Activated CD8-positive, alpha-beta T cell treated with anti-CD3 and anti-CD28 coated beads, Interleukin-2, amount 10 ng/mL, durations not matched to agents 7 days and 5 days (primary cell): ENCODE measurements at places on chromosomes 1 and 21.

GRCh38 chr1:206495493-206496046 lies 11.8 kb upstream of the RASSF5 start:
- no peak for DNase-seq

GRCh38 chr1:30659702-30660101 lies 63.7 kb downstream of the MATN1 start:
- DNase-seq: no peak

- DNase-seq: no peak
Observed at GRCh38 chr1:179938752-179939151, 15.9 kb upstream of the CEP350 start.

- no peak for DNase-seq
Observed at GRCh38 chr1:16117936-16118335, 37.9 kb downstream of the EPHA2 start.

DNA sequence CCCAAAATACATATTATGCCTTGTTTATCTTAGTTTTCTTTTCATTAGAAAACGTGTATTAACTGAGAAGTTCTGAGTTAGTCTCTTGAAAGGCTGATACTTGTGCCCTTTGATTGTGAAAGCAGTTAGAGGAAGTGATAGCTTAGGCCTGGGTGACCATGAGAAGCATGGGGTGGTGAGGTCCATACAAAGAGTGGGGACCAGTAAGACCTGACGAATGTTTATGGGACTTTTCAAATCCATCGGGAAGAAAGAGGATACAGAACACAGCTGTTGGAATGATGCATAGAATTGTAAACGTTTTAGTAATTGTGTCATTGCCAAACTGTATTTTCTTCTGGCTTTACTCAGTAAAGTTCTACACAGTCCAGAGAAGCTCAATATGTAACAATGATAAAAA lies 259.8 kb downstream of the LMO4 start:
- no peak for DNase-seq

DNA sequence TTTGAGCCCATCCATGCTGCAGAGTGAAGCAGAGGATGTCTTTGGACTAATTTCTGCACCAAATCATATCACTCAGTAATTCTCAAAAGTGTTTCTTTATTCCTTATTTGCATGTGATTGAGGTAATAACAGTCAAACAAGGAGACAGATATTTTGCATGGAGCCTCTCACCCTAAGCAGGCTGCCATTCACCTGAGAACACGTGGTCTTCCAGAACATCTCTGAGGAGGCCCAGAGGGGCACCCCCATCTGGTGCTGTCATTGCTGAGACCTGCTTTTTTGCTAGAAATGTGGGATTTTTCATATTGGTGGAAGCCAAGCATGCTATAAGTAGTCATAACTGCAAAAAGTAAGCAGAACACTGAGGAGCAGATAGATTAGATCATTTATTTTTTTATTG lies 7.7 kb downstream of the SLC37A1 start:
- no peak for DNase-seq

GRCh38 chr1:34781844-34782391 lies 904 bp downstream of the GJB3 start:
- no peak for DNase-seq

GRCh38 chr1:164440232-164440631 lies 118.8 kb upstream of the PBX1 start:
- no peak for DNase-seq

DNA sequence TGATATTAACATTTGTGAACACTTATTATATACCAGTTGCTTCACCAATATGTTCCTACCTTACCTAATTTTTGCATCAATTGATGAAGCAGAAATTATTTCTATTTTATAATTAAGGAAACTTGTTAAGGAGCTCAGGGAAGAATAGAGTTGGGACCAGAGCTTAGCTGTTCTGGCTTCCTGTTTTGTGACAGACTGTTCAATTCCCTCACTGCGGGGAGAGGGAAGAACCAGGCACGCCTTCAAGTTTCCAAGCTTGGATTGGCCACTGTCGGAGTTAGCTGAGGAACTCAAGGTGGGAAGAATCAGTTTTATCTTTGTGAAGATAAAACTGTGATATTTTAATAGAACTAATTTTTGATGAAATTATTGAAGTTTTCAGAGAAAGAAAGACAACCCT lies 142.3 kb upstream of the LMO4 start:
- DNase-seq: no peak

DNA sequence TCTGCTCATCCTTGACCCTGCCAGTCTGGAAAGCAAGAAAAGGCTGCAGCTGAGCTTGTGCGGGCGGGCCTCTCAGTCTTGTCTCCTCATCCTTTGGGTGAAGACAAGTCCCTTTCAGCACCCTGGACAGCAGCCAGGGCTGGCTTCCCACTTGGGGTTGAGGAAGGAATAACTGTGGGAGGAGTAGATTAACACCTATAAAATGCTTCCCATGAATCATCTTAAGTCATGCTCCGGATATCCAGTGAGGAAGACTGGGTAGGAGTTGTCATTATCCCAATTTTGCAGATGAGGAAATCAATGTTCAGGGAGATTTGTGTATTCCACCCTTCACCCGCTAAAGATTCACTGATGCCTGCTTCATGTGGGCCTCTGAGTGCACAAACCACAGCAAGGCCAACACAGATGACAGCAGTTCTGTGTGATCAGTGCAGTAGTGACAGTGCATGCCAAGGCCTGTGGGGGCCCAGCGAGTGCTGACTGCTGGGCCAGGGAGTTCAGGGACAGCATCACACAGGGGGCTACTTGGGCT lies 20.1 kb upstream of the COL16A1 start:
- DNase-seq: peak; percentile 77

DNA sequence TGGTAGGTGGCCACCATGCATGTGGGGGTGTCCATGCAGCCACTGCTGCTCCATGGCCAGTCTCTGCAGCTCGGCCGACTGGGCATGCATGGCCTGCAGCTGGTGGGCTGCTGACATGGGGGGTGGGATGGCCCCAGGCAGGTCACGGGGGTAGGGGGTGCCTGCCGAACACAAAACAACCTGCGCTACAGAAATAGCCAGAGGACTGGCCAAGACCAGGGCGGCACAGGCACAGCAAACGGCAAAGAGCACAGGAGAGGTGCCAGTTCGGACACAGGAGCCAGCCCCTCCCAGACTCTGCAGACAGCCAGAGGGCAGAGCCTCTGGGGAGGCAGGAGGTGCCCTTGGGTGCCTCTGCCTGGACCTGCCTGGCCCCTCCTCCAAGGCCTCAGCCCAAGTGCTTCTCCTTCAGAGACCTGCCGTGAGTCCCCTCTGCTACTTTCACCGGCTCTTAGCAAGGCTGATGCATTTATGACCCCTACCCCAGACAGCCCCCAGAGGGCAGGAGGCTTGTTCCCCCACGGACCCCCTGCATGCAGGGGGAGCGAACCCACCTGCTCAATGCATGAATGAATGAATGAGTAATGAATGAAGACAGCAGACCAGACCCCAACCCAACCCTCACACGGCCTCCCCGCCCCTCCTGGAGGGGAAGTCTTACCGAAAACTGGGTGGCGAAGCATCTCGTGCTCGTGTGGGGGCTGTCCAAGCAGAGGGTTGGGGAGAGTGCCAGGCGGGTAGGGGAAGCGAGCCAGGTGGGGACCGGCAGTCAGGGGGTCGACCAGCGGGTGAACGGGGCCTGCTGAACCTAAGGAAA lies 37.7 kb downstream of the SLC45A1 start:
- no peak for DNase-seq

GRCh38 chr1:15100121-15100879 lies 53.2 kb upstream of the TMEM51 start:
- peak; percentile 68 for DNase-seq

- DNase-seq: no peak
Observed at GRCh38 chr1:202805886-202806844, 2.1 kb downstream of the KDM5B start.

GRCh38 chr1:36656271-36656670 lies 173.6 kb upstream of the CSF3R start:
- no peak for DNase-seq

DNA sequence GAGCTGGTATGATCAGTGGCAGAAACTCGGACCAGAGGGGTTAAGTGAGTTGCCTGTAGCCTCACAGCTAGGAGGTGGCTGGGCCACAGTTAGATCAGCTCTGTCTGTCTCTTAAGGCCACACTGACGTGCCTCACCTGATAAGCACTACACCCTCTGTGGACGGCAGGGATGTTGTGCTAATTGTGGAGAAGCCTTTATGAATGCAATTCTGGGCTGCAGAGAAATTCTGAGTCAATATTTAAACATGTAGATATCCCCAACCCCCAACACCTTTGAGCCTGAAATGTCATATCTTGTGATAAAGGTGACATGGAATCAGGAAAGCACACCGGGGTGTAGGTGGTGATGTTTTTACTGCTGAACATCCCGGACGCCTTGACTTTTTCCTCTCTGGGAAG lies 88.3 kb downstream of the KCNJ6 start:
- no peak for DNase-seq

- DNase-seq: peak; percentile 35
Observed at GRCh38 chr1:48109390-48110013, 112.3 kb upstream of the TRABD2B start.

DNA sequence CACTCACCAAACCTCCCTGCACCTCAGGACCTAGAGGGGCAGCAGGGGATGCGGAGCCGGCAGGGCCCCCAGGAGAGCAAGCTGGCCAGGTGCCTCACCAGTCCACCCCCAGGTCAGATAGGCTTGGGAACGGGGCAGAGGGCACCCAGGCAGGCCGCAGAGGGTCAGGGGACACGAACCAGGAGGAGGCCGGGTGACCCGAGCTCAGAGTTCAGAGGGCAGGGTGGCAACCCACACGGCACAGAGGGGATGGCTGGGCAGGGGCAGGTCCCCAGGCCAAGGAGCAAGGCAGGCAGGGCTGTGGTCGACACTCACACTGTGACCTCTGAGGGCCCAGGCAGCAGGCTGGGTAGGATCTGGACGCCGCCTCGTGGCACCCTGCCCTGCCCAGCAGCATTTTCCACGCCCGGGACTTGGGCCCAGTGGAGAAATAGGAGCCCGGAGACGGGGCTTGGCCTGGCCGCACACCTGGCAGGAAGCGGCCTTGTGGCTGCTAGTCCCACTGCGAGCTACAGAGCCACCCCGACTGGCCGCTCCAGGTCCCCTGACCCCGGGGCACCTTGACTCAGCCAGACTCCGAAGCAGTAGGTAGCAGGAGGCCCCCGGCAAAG lies 5.3 kb downstream of the DVL1 start:
- DNase-seq: no peak

GRCh38 chr1:94383966-94384408 lies 34.2 kb upstream of the ABCD3 start:
- no peak for DNase-seq

- no peak for DNase-seq
Observed at GRCh38 chr1:41830726-41831125, 88.0 kb downstream of the HIVEP3 start.

- no peak for DNase-seq
Observed at GRCh38 chr1:89704014-89704413, 71.1 kb downstream of the LRRC8C start.

GRCh38 chr1:17199267-17200044 lies 5.5 kb upstream of the PADI1 start:
- DNase-seq: no peak

- no peak for DNase-seq
Observed at GRCh38 chr1:52281518-52281917, 84.5 kb downstream of the CC2D1B start.

DNA sequence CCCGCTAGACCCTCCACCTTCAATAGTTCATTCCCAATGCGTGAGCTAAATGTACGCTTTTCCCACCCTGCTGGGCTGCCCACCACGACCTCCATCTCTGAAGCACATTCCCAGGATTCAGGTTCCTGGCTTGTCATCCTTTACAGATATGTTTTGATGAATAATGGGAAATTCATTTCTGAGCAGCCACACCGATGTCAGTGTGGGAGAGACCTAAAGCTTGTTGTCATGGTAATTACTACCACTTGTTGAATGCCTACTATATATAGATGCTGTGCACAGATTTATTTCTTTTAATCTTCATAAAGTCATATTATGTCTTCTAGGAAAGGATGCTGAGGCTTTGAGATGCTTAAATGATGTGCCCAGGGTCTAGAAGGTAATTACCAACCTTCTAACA lies 8.0 kb downstream of the RCSD1 start:
- DNase-seq: no peak

- no peak for DNase-seq
Observed at GRCh38 chr1:245874942-245875580, 632.0 kb downstream of the SMYD3 start.

DNA sequence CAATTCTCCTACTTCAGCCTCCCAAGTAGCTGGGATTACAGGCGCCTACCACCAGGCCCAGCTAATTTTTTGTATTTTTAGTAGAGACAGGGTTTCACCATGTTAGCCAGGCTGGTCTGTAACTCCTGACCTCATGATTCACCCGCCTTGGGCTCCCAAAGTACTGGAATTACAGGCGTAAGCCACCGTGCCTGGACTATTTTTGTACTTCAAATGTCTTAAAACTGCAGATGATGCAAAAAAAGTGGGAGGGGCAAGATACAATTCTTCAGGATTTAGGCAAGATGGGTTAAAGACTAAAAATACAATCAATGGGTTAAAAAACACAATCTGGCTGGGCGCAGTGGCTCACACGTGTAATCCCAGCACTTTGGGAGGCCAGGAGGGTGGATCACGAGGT lies 4.7 kb downstream of the SCAF4 start:
- DNase-seq: no peak

GRCh38 chr1:248913933-248914332 lies 7.9 kb downstream of the PGBD2 start:
- DNase-seq: no peak

GRCh38 chr1:202471246-202471645 lies 122.7 kb downstream of the PPP1R12B start:
- no peak for DNase-seq

GRCh38 chr1:172118618-172119017 lies 277.3 kb downstream of the DNM3 start:
- no peak for DNase-seq

GRCh38 chr1:70220517-70221237 lies 503 bp upstream of the SRSF11 start:
- DNase-seq: no peak

GRCh38 chr1:206658264-206658980 lies 23.1 kb downstream of the DYRK3 start:
- DNase-seq: peak; percentile 71

DNA sequence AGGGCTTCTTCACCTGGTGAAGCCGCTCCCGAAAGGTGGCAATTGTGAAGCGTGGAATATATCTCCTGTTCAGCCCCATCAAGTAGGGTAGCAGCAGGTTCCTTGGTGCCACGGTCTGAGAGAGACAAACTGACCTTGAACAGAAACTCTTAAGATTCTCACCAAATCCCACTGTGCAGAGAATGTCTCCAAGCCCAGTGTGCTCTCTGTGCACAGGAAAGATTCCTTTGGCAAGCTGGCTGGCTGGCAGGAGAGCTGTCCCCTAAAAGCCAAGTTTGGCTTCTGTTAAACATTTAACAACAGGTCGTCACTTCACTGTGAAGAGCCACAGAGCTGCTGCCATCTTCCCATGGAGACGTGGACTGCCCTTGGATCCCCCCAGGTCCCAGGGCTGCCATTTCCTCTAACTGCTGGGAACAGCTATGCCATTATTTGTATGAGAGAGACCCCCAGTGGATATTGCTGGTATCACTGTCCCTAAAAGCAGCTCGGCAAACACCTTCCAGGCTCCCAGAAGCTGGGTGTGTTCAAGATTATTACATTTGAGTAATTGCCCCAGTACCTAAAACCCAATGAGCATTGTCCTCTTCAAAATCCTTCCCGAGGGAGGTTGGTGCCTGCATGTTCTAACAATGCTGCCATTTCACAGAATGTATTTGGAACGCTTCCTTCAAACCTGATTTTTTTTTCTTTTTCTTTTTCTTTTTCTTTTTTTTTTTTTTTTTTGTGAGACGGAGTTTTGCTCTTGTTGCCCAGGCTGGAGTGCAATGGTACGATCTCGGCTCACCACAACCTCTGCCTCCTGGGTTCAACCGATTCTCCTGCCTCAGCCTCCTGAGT lies 71.8 kb downstream of the CD58 start:
- peak; percentile 69 for DNase-seq

- no peak for DNase-seq
Observed at GRCh38 chr1:184597650-184598357, 156.9 kb downstream of the EDEM3 start.
